COR-L47 (cell line): ENCODE measurements at places on chromosomes 12 and 14.

DNA sequence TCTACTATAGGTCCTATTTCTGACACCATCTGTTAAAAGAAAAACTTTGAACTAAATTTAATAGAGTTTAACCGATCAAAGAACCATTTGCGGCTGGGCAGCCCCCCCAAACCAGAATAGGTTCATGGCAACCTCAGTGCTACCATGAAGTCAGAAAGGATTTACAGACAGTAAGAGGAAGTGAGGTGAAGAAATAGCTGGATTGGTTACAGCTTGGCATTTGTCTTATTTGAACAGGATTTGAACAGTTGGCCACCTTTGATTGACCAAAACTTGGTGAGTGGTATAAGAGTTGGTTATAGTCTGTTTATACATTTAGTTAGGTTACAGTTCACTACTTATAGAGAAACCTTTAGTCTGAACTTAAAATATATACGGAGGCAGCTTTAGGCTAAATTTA, 88.9 kb downstream of the TXNDC16 start:
- no peak for DNase-seq

- no peak for DNase-seq
Measured at GRCh38 chr12:92947589-92948215, 18.6 kb upstream of the EEA1 start.

- no peak for DNase-seq
Measured at GRCh38 chr14:68680541-68681051, 112.3 kb downstream of the ZFP36L1 start.

GRCh38 chr12:115233891-115234543, 550.0 kb upstream of the TBX3 start:
- no peak for DNase-seq

DNA sequence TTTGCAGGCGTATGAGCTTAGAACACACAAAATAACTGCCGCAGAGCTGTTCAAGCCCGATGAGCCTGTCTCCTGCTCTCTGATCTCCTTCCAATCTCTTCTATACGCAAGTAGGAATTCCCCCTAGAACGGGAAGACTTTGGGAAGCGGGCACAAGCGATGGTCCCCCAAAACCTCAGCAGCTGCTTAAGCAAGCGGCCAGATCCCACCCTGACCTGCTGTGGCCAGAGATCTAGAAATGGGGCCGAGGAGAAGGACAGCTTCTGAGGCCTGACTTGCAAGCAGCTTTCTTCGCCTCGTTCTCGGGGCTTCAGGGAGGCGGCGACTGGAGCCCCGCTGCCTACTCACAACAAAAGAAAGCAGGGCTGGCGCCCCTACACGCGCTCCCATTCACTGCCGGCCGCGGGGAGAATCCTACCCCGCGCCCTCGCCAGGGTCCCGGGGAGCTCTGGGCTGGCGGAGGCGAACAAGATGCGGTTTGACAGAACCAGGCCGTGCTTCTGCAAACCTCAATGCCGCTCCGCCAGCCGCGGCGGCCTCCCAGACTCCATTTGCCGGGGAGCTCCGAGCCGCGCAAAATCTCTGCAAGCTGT, 922 bp downstream of the TBX5 start:
- DNase-seq: no peak

DNA sequence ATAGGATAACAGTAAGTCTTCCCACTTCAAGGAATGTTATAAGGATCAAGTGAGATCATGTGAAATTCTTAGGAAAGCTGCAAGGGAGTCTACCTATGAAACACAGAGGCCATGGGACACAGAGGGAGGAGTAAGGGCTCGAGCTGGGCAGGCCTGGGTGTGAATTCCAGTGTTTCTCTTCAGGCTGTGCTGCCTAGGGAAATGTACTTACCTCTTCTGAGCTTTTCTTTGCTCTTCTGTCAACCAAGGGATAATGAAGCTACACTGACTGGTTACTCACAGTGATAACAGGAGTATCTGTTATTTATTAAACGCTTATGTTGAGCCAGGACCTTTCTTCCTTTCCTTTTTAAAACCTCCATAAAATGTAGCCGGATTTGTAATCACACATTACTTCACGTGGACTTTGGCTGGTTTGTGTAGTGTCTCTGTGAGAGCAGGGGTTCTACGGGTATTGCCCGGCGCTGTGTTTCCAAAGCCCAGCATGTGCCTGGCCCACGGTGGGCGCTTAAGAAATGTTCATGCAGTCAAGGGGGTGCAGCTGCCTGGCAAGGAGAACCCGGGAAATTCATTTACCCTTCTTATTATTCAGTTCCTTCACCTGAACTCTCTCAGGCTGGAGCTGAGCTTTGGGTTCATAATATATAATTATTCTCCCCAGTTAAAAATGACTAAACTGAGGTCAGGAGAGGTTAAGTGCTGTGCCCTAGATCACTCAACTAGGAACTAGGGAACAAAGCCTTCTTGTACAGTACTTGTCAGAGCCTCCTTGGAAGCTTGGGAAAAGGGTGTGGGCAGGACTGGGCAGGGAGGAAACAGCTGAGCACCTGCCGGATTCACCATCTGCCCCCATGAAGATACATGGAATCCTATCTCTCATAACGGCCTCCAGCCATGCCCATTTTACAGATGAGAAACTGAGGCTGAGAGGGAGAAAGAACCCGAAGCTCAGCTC, 214.2 kb downstream of the CACNA1C start:
- no peak for DNase-seq
